HS-27A (cell line): ENCODE measurements at places on chromosomes 13 and 19.

DNA sequence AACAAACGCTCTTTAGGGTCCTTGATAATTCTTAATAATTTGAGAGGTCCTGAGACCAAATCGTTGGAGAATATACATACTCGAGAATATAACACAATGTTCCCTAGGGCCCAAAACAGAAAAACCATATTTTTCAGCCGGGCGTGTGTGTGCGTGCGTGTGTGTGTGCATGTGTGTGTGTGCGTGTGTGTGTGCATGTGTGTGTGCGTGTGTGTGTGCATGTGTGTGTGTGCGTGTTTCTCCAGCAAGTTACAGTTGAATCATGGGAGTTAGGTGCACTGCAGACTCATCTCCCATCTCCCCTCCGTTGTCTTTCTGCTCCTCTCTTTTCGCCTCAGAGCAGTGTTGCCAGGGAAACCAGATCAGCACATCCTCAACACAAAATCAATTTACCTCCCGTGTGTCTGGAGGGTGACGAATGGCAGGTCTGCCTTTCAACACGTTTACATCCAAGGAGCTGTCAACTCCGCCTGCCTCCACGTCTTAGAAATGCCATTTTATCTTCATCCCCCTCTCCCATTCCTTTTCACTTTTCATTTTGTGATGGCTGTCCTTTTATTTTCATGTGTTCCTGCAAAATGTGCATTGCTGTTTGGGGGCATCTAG lies 8.3 kb upstream of the PNMA8B start:
- no peak for DNase-seq

DNA sequence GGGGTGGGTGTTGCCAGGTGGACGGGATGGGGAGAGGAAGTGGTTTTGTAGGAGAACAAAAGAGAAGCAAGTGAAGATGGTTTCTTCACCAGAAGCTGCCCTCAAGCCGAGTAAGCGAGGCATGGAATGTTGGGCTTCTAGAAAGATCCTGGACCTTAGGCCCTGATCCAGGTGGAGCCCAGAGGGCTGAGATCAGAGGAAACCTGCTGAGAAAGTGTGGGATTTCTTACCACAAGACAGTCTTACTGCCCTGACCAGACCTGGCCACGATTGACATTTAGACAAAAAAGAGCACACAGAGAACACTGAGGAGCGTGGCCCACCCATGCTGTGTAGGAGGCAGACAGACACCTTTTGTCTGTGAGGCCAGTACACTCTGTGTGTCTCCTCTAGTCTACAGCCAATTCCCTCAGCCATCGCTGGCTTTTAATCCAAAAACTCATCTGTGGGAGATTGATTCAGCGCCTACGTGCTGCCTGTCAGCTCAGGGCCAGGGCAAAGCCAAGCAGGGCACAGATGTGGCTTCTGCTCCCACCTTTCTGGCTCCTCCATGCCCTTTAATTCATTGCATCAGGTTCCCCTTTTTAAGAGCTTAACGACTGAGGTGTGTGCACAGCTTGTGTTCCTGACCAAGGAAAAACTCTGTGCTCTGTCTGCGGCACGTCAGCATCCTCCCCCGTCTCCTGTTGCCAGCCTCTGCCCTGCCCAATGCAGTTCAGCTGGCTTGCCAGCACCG lies 123.3 kb downstream of the AKAP11 start:
- DNase-seq: no peak

DNA sequence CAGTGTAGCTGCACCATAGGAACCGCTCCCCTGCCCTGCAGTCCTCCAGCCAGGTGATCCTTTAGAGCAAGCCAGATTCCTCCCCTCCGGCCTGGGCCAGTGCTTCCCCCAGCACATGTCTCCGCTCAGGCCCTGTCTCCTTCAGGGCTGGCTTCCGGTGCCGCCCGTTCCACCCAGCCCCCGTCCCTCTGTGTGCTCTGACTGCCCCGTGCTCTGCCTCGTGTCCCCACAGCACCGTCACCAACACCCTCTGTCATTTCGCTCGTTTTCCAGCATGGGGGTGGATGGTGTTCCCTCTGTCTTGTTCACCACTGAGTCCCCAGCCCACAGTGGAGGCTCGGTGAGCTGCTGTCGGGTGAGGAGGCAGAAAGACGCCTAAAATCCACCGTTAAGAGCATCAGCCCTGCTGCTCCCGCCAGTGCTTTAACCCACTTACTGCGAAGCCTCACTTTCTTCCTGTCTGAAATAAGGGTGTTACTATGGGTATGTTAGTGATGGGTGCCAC lies 54.5 kb downstream of the TSSK6 start:
- DNase-seq: no peak

- no peak for DNase-seq
Measured at GRCh38 chr13:34751044-34751443, 191.0 kb upstream of the NBEA start.

GRCh38 chr19:51123802-51124201 lies 904 bp upstream of the SIGLEC9 start:
- DNase-seq: no peak

GRCh38 chr19:14400951-14401431 lies 18.1 kb downstream of the DDX39A start:
- DNase-seq: no peak

GRCh38 chr13:97848886-97849285 lies 104.6 kb upstream of the IPO5 start:
- DNase-seq: no peak

GRCh38 chr19:40057166-40057565 lies 1.1 kb upstream of the ZNF780B start:
- DNase-seq: no peak

DNA sequence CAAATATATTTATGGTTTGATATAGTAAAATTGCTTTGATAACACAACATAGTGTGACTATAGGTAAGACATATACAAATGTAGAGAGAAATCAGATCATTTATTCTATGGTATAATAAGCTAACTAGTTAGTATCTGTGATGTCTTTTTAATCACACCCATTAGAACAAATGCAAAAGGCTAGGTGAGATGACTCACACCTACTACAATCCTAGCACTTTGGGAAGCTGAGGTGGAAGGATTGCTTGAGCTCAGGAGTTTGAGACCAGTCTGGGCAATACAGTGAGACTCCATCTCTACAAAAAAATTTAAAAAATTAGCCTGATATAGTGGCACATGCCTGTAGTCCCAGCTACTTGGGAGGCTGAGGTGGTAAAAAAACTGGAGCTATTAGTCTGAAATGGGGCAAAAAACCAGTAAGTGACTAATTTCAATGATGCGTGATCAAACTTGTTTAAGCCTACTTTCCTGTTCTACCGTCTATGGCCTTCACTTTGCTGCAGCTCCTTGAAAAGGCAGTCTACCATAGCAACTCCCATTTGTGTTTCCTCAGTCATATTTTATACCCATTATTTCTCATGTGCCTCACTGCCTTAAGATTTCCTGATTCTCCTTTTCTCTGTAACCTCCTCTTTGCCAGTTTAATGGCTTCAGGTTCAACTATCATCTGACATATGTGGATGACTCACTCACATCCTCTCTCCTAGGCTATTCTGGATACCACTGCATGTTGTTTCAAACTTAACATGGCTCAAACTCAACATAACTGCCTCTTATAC lies 12.5 kb downstream of the ALG5 start:
- no peak for DNase-seq

DNA sequence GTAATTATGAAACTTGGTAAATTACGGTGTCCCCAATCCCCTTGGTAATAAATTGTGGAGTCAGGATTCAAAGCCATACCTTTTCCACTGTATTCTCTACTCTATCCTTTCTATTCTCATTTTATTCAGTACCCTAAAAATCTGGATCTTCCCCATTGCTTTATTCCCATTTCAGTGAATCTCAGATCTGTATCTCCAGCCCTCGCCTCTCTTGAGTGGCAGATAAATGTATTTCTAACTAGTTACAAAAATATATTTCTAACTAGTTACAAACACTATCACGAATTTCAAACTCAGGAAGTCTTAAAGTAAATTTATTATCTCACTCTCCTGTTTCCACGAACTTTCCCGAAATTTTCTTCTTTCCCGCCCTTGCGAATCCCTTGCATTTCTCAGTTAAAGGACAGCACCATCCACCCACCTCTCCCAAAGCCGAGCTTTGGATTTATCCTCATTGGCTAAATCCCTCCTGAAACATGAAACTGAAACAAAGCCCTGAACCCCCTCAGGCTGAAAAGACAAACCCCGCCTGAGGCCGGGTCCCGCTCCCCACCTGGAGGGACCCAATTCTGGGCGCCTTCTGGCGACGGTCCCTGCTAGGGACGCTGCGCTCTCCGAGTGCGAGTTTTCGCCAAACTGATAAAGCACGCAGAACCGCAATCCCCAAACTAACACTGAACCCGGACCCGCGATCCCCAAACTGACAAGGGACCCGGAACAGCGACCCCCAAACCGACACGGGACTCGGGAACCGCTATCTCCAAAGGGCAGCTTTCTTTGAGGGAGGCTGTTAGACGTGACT lies 164.3 kb upstream of the PABPC3 start:
- DNase-seq: no peak

DNA sequence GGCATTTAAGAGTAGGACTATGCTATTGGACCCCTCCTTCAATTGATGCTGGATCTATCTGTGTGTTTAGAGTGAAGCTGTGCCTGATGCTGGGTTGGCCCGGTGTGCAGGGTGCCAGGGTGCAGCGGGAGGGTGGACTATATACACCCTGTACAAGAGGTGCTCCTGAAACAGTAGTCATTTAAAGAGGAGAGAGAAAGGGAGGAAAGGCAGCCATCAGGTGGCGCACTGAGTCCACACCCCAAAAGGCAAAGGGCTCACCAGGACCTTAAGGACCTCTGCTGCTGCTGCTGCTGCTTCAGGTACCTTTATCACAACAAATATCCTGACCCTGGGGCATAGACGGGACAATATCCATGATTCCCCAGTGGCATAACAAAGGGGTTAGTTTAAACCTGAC lies 39.4 kb downstream of the ZNF136 start:
- no peak for DNase-seq

GRCh38 chr13:40206241-40207000 lies 460.0 kb downstream of the FOXO1 start:
- DNase-seq: no peak

DNA sequence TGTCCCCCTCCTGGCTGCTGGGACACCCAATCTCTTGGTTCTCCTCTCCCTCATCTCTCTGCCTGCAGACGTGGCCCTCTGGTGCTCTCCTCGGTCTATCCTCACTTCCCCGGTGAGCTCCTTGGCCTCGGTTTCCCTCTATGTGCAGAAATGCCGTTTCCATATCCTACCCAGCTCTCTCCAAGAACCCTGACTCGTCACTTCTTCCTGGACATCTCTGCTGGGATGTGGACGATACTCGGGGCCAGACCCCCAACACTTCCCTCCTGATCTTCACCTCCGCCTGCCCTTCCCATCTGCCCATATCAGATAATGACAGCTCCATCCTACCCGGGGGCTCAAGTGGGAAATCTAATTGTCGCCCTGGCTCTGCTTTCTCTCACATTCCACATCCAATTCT lies 7.9 kb downstream of the AP2S1 start:
- no peak for DNase-seq

GRCh38 chr19:38060331-38060730 lies 153.3 kb downstream of the SIPA1L3 start:
- DNase-seq: no peak

DNA sequence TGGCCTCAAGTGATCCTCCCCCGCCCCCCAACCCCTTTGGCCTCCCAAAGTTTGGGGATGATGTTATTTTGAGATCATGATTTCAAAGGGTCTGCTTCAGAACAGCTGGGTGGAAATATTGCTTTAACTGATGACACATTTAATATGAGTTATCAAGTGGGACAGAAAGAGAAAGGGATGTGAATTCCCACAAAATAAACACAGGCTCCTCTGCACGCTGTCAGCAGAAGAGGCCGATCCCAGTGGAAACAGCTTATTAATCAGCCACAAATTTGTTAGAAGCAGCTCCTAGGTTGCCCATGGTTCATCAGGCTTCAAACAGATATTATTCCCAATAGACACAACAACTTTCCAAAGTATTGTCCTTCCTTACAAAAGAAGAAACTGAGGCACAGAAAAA lies 4.7 kb downstream of the DCLK1 start:
- DNase-seq: no peak

DNA sequence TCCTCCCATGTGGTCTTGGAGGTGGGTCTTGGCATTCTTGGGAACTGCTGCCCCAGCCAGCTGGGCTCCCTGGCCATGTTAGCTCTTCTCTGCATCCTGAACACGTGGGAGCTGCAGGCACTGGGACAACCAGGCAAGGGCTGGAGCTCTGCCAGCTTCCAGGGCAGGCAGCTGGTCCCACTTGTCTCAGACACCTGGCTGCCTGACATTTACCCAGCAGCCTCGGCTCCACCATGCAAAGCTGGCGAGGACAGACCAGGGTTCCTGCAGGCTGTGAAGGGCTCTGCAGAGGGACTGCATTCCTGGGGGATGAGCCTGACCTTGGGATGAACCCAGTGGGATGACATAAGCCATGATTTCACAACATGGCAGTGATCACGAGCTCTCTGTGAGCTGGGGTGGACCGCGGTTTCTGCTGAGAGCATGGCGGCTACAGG lies 99.0 kb upstream of the TSHZ3 start:
- no peak for DNase-seq

DNA sequence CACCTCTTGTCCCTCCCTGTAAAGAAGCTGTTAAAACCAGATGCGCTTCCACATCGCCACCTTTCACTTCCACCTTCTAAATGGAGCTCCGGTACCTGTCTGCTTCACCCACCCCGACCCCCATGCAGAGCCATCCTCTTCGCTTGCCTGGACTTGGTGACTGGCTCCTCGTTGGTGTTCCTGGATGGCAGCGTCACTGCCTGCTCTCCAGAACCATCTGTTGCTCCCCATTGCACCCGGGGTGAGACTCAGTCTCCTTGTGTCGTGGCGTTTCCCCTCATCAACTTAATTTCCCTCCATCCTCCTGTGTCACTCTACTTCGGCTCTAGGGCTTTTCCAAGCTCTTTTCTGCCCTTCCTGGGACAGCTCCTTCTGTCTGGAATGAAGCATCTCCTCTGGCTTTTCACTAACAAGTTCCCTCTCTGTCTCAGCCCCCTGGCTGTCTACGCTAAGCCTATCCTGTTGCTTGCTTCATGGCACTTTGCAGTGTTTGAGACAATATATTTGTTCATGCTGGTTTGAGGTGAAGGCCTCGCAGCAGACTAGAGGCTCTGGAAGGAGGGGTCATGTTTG lies 10.3 kb downstream of the CEBPG start:
- no peak for DNase-seq

DNA sequence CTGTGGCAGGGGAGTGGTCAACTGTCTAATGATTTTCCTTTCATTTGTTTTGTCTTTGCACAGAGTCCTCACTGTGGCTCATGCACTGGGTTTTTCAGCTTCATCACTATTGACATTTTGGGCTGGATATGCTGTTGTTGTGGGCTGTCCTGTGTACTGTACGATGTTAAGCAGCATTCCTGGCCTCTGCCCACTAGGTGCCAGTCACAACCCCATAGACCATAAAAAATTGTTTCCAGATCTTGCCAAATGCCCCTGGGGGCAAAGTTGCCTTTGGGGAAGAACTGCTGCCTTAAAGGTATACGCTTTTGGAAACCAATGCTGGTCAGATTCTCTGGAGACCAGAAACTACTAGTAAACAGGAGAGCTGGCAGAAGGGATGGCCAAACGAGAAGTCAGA lies 310.4 kb downstream of the SPRY2 start:
- no peak for DNase-seq
